ENCODE measurements at places on chromosomes 13 and 19.

- DNase-seq, result no peak
Measured at GRCh38 chr19:7980635-7981121, 24.8 kb downstream of the ELAVL1 start.

GRCh38 chr13:99911965-99912566, 59.5 kb downstream of the ZIC5 start:
- no peak for DNase-seq

DNA sequence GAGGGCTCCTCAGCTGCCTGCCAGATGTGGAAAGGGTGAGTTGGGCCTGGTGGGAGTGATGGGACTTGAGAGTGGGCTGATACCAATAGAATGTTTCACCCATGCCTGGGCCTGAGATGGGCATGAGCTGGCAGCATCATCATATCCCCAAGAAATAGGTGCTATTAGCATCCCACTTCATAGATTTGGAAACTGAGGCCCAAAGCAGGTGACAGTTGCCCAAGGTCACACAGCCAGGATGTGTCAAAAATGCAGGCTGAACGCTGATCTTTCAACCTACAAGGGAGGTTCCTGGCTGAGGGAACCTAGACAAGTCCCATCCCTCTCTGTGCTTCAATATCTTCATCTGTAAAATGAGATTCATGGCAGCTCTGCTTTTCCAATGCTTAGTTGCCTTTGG, 4.6 kb downstream of the SYDE1 start:
- no peak for DNase-seq

DNA sequence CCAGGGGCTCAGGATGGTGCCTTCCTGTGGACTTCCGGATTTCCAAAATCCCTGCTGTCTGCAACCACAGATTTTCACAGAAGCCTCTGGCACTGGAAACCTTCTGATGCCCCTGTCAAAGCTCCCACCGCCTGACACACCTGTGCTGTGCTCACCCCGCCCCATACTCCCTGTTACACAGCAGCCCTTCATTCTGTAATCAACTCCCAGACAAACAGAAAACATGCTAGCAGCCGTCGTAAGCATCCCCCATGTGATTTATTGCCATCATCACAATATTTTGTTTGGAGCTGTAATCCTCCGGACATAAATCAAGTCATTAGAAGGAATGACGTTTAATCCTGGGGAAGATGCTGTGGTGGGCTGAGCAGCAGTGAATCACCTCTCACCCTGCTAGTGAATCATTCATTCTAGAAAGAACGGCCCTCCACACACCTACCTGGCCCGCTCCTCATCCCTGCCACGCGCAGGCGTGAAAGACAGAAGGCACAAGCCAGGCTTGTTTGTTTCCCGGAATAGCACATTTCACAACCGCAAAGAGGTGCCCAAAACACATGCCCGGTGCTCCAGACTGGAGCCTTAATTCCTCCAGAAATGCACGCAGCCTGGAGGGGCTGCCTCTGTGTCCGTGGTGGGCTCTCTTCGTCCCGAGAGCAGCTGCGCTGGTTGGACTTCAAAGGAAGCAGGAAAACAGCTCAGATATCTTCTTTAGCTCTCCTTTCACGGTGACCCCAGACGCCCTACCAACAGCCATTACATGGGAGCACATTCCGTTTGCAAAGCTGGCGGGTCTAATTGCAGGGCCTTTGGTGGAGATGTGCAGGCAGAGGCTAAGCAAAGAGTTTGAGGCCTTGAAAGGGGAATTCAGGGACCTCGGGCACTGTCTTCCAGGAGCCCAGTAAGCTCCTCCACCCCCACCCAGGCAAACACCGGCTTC, 41.3 kb upstream of the KCTD15 start:
- DNase-seq, result no peak

DNA sequence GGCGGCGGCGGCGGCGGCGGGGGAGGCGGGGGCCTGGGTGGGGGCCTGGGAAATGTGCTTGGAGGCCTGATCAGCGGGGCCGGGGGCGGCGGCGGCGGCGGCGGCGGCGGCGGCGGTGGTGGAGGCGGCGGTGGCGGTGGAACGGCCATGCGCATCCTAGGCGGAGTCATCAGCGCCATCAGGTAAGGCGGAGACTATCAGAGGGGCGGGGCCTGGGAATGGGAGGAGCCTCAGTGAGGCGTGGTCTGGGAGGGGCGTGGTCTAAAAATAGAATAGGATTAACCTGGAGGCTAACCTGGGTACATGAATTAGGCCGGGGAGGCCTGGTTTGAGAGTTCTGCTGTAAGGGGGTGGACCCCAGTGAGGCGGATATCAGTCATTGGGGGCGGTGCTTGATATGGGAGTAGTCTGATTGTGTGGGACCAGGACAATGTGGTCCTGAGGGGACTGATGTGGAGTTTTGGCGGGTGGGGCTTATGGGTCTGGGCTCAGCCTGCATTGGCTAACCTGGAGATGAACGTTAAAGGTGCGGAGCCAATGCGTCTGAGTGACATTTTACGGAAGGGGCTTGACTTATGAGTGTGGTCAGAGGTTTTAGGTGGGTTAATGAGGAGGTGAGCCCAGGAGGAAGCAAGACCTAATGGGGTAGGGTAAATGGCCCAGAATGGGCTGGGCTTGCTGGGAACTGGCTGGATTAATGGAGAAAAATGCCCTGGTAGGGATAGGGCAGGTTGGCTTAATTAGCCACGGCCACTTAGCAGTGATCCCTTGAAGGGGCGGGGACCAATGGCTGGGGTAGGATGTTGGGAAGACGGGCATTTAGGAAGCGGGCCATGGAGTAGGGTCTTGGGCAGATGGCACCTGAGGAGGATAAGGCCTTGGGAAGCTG, 1.4 kb downstream of the CAPNS1 start:
- DNase-seq, result peak; percentile 88

DNA sequence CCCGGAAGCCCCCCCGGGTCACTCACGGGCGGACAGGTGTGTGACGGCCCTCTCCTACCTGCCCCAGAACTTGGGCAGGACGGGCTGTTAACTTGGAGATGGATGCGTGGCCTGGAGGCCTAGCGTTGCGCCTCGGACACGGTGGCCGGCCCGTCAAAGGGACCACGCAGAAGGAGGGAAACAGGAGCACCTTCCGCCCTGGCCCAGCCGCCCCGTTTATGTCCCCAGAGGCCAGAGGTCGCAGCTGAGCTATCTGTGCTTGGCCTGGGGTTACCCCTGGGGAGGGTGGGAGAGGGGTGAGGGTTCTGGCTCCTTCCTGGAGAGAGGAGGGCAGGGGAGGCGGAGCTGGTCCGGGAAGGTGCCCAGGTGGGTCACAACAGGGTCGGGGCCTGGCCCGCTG, 35.6 kb downstream of the GADD45B start:
- no peak for DNase-seq

DNA sequence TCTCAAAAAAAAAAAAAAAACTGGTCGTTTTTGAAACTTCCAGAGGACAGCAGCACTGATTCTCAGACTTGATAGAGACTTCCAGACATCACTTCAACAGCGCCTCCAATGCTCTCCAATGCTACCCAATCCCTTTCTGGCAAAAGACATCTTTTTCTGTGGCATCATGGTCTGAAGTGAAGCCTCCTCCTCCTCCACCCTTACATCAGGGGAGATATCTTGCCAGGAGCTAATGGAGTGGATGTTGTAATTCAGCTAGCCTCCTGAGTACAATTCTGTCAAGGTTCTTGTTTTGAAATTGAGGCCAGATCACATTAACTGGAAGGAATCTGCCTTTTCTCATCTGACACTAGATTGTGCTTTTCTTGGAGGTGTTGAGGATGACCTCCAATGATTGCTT, 24.2 kb downstream of the FXYD5 start:
- no peak for DNase-seq

- DNase-seq, result no peak
Measured at GRCh38 chr13:47846886-47847285, 154.2 kb downstream of the SUCLA2 start.

DNA sequence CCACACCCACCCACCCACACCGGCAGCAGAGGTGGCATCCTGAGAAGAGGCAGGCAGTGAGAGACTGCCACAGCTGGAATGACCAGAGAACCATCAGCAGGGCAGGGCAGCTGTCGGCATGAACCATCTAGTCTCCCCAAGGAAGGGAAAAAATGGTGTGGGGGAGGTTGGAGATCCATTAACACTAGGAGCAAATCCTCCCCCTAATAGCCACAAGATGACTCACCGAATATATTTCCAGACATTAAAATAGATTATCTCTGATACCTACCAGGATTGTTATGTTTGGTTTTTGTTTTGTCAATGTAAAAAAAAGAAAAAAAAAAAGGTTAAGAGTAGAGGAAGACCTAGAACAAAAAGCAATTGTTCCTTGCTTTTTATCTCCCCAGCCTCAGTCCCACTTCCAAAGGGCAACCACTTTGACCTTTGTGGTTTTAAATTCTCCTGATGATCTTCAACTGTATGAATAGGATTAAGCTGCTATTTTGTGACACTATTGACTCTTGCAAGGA, 34.2 kb downstream of the THSD1 start:
- DNase-seq, result no peak

DNA sequence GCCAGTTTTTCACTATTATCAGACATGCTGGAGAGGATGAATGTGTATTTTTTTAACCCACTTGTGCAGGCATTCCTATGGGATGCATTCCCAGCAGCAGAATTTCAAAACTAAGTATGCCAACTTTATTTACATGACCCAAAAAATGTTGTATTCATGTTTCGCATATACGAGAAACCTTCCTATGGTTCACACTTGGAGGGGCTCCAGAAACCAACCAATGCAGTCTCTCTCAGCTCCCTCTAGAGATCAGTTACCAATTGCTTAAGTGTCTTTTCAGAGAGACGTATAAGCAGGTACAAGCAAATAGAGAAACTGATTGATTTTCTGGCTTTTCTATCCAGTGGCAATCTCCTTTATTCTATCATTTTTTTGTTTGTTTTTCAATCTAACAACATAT, 5.5 kb upstream of the PTOV1 start:
- DNase-seq, result no peak

DNA sequence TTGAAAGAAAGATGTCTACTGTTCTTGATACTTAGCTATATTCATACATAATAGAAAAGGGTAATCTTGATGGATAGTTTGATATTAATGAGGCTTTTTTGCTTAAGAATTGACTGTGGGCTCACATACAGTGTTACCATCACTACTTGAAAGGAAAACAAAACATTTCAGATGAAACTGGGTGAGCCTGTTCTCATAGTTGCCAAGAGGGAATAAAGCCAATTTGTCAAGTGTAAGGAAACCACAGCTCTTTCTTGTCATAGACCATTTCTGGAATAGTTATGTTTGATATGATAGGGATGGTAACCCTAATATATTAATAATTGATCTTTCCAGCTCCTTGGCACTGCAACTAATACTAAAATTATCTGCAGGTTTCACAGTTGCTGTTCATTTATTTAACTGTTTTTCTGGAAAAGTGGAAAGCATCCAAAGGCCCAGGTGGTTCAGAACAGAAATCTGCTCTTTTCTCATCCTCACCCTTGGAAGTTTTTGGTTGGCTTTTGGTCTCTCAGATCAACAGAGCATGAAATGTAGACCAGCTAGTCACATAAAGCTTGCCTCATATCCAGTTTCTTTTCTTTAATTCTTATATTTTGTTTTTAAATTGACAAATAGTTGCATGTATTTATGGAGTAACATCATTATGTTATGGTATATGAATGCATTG, 43.2 kb downstream of the ARHGEF7 start:
- no peak for DNase-seq

- DNase-seq, result no peak
Measured at GRCh38 chr13:67619995-67620380, 389.9 kb upstream of the PCDH9 start.

GRCh38 chr13:39186205-39186875, 148.1 kb downstream of the NHLRC3 start:
- no peak for DNase-seq

DNA sequence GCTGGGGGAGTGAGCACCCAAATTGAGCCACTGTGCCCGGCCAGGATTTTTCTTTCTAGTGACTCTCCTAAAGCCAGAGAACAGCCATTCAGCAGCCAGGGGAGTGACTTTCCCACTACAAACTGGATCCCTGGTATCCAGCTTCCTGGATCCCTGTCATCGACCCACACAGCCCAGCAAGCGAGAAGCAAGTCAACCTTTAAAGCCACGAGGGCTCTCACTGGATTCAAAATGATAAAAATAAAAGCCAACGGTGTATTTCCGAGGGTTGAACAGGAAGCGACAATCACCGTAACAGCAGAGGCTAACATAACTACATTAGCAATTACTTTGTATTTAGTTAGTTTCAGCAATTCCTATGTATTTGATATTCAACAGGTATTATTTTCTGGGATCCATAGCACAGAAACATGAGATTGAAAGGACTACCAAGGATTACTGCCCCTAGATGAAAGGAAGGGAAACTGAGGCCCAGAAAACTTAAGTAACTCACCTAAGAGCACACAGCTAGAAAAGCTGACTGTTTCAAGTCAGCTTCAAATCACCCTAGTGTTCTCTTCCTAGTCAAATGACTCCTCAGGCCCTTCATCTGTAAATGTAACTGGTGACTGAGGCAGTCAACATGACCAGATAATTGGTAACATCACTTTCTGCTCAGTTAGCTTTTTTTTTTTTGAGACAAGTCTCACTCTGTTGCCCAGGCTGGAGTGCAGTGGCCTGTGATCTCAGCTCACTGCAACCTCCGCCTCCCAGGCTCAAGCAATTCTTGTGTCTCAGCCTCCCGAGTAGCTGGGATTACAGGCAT, 2.7 kb downstream of the RFX1 start:
- DNase-seq, result no peak

DNA sequence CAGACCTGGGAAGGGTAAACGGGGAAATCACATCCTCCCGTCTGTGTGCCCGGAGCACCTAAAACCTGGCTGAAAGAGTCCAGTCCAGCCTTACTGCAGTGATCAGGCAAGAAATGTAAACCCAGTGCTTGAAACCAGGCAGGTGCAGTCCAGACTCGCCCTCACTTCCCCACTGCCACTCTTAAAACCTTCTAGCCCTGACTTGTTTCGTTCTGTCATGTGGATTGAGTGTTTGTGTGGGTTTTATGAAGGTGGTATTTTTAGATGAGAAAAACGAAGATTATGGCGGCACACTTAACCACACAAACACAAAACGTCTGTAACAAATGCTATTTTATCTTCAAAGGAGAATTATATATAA, 839 bp upstream of the CKAP2 start:
- DNase-seq, result no peak

DNA sequence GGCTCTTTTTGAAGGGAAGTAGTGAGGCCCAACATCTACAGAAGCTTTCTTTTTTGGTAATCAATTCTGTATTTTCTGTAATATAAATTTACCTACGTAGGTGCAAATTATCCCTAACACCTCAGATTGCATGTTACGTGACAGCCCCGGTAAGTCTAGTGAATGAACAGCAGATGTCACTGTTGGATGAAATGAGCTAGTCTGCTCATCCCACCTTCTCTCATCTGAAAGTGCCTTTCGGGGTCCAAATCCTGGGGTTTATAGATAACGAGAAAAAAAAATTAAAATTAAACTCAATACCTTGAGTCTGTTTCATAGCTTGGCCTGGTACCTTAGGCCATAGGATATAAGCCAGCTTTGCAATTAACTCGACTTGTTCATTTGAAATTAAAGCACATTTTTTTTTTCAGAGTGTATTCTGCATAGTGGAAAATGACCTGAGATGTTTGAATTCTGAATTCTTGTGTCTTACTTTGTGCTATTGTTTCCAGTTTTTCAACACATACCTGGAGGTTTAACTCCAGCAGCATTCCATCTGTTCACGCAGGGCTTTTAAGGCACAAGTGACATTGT, 548.2 kb downstream of the GPC5 start:
- DNase-seq, result no peak

GRCh38 chr13:32383836-32384618, 43.9 kb downstream of the N4BP2L1 start:
- DNase-seq, result no peak

- DNase-seq, result no peak
Measured at GRCh38 chr19:16326401-16327168, 2.0 kb downstream of the KLF2 start.

- DNase-seq, result no peak
Measured at GRCh38 chr19:3135961-3136683, at the start of gene GNA15. TSS of gene GNA15 (plus strand) at chr19:3136033. CDS start at chr19:3136451, 418 bp downstream.
